ENCODE measurements at places on chromosomes 7 and 10. TPM values are rescaled to one million over a fixed set of nuclear protein-coding genes. Genes with fewer than 3 reads are reported as not detected.

The SPAM1 gene
- not detected for total RNA-seq

The ABCA13 gene
- not detected for total RNA-seq

The ADCY1 gene
- 0.07 TPM for total RNA-seq

DNA sequence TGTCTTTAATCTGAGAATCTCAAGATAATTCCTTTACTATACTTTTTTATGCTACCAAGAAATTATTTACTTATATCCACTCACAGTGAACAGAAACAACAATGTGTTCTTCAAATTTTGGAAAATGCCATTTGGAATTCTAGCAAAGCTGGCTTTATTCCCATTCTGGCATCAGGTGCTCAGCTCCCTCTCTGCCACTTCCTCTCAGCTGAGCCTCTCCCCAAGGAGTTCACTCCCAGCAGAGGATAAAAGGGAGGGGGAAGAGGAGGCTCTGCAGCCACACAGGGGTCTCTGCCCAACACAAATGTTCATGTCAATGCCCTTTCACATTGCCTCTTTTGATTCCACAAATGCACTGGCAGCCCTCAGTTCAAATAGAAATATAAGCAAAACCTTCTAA, 116.9 kb downstream of the CPEB3 start:
- no peak for DNase-seq

DNA sequence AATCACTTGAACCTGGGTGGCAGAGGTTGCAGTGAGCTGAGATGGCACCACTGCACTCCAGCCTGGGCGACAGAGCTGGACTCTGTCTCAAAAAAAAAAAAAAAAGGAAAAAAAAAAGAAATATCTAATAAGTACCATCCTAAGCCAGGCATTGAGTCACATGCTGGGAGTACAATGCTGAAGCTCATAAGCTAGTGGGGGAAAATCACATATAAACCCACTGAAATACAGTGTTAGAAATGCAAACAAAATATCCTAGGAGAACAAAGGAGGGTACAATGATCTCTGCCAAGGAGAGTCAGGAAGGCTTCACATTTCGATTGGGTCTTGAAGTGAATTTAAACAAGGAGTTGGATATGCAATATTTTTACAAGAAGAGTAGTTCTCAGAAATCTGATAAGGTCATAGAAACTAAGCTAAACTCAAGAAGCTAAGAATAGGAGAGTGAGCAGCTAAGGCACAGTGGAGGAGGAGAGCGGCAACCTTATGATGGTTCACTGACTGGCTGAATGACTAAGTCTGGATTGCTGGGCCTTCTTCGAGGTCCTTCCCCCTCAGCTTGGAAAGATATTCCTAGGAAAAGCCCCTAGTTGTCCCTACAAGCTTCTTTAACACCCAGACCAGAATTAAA, 115.5 kb downstream of the PHTF2 start:
- DNase-seq = no peak

- DNase-seq = no peak
These were observed 54.3 kb upstream of the ECHDC3 start for GRCh38 chr10:11687779-11688447.

GRCh38 chr7:21305455-21306235, 122.2 kb upstream of the SP4 start:
- no peak for DNase-seq

All from activated CD8-positive, alpha-beta T cell treated with anti-CD3 and anti-CD28 coated beads for 36 hours (primary cell).